ENCODE measurements at places on chromosomes 16 and 17. TPM values are rescaled to one million over a fixed set of nuclear protein-coding genes. Genes with fewer than 3 reads are reported as not detected.

HBA1 gene
- total RNA-seq, result not detected

RRAD gene
- 0.27 TPM for total RNA-seq

SCPEP1 gene
- total RNA-seq, result 26.2 TPM

MYH10 gene
- total RNA-seq, result 81.0 TPM

TRIM47 gene
- 38.1 TPM for total RNA-seq

ACSF3 gene
- total RNA-seq, result 24.9 TPM

CD79B gene
- total RNA-seq, result 1.3 TPM

CDH5 gene
- 787 TPM for total RNA-seq

KRT16 gene
- total RNA-seq, result not detected

COX6A2 gene
- not detected for total RNA-seq

CD7 gene
- not detected for total RNA-seq

CCDC40 gene
- 2.0 TPM for total RNA-seq

DPH1 gene
- total RNA-seq, result 21.7 TPM

RASD1 gene
- total RNA-seq, result 11.8 TPM

SP2 gene
- total RNA-seq, result 2.7 TPM

CCL13 gene
- not detected for total RNA-seq

C17orf50 gene
- not detected for total RNA-seq

CHRNE gene
- 0.43 TPM for total RNA-seq

FZD2 gene
- 0.66 TPM for total RNA-seq

NPB gene
- 0.22 TPM for total RNA-seq

SAMD14 gene
- 3.1 TPM for total RNA-seq

CA7 gene
- total RNA-seq, result not detected

PRKCB gene
- 0.14 TPM for total RNA-seq

OTOP3 gene
- total RNA-seq, result not detected

CES5A gene
- not detected for total RNA-seq

ZSCAN10 gene
- total RNA-seq, result not detected

PLXDC1 gene
- not detected for total RNA-seq

CCL1 gene
- not detected for total RNA-seq

ST6GALNAC2 gene
- total RNA-seq, result 0.22 TPM

ADAM11 gene
- 0.13 TPM for total RNA-seq

IL17C gene
- total RNA-seq, result not detected

NPIPB13 gene
- total RNA-seq, result 3.2 TPM

TMEM98 gene
- total RNA-seq, result 47.2 TPM

LASP1 gene
- 203 TPM for total RNA-seq

BEAN1 gene
- total RNA-seq, result not detected

CD300C gene
- not detected for total RNA-seq
